ENCODE measurements at places on chromosomes 12 and 14.

DNA sequence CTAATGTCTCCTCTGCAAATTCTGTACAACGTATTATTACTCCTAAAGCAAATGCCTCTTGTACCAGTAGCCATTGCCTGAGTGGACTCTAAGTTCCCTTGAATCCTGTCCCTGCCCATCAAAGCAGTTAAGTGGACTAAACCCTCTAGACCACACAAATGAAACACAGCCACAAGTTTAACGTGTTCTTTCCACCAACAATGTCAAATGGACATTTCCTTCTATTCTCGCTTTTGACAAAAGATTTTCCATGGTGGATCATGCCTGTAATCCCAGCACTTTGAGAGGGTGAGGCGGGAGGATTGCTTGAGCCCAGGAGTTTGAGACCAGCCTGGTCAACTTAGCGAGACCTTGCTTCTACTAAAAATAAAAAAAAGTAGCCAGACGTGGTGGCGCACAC lies 15.9 kb downstream of the CCDC88C start:
- DNase-seq = no peak

DNA sequence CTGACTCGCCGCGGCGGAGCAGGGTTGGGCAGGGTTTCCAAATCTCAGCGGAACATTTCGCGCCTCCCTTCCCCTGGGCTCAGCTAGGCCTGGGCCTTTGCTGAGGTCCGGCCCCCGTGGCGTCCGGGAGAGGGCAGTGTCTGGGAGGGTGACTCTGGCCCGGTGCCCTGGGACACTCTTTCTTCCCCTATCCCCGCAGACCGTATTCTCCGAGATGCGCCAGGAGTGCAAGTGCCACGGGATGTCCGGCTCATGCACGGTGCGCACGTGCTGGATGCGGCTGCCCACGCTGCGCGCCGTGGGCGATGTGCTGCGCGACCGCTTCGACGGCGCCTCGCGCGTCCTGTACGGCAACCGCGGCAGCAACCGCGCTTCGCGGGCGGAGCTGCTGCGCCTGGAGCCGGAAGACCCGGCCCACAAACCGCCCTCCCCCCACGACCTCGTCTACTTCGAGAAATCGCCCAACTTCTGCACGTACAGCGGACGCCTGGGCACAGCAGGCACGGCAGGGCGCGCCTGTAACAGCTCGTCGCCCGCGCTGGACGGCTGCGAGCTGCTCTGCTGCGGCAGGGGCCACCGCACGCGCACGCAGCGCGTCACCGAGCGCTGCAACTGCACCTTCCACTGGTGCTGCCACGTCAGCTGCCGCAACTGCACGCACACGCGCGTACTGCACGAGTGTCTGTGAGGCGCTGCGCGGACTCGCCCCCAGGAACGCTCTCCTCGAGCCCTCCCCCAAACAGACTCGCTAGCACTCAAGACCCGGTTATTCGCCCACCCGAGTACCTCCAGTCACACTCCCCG lies 3.0 kb downstream of the WNT1 start:
- no peak for DNase-seq

DNA sequence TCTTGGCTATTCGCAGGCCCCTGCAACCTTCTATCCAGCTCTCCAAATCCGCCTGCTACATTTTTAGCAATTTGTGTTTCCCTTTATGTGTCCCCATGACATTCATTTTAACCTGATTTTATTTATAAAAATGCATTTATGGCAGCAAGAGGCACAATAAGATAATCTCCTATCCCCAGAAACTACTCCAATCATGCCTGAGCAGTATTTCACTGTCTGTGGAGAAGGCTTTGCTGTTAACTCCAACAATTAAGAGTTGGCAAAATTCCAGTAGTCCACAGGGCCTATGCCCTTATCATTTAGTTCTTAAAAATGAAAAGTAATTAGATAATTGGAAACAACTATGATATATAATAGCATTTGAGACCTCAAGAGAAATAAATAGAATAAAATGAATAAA lies 462.4 kb downstream of the TRHDE start:
- no peak for DNase-seq

DNA sequence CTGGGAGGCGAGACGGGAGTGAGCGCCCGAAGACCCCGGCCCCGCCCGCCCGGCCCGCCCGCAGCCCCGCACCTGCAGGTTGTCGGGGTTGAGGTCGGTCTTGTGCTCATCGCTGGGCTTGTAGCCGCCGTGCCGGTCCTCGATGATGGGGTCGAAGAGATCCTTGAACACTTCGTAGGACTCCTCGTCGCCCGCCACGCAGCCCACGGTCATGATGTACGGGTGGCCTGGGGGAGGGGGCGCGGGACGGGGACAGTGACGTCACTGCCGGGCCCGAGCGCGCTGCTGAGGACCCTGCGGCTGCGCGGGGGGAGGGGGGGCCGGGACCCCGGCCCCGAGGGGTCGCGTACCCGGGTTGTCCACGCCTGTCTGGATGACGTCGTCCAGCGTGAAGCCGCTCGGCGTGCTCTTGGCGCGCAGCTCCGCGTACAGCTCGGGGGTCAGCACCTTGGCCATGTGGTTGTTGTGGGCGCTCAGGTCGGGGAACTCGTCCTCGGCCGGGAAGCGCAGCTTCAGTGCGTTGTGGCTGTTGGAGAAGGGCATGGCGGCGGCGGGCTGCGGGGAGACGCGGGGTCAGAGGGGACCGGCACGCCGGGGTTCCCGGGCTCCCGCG lies 573 bp downstream of the CKB start:
- DNase-seq = no peak

DNA sequence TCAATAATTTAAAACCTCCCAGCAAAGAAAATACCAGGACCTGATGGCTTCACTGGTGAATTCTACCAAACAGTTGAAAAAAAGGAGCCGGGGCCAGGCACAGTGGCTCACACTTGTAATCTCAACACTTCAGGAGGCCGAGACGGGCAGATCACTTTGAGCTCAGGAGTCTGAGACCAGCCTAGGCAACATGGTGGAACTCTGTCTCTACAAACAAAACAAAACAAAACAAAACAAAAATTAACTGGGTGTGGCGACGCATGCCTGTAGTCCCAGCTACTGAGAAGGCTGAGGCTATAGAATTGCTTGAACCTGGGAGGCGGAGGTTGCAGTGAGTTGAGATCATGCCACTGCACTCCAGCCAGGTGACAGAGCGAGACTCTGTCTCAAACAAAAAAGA lies 13.7 kb upstream of the TROAP start:
- no peak for DNase-seq

- DNase-seq = peak; percentile 62
Measured at GRCh38 chr12:15151161-15152091, 69.8 kb downstream of the RERG start.

- DNase-seq = no peak
Measured at GRCh38 chr12:128995619-128996018, 142.3 kb downstream of the GLT1D1 start.

DNA sequence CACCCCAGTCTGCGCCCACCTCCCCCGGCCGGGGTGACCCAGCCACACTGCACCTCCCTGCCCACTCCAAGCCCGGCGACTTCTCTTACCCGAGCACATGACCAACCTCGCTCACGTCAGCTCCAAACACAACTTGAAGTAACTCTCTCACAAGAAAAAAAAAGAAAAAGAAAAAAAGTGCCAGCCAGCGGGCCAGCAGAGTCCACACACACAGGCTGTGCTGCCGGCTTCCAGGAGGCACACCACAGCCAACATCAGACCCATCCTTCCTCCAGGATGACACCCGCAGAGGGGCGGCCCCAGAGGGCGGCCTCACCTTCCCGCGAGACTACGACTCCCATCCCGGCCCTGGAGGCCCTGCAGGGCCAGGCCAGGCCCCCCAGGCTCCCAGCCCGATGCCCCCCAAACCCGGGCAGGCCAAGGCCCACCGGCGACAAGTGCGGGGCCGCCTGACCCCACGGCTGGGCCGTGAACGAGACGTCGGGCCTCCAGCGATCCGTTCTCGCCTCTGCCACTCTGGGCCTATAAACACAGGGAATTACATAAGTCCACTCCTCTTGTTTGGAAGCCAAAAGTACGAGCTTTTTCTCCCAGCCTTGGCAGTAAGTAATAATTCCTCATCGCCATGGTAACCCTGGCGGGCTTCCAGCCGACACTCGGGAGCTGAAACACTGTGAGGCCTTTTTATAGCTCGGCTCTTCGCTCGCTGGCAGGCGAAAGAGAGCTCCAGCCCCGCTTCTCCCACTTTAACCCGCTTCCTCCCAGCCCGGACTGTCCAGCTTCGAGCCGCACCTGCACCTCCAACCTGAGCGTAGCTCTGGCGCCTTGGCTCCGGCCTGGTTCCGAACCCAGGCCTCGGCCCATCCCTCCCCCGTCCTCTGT lies 49.1 kb downstream of the NCOR2 start:
- peak; percentile 99 for DNase-seq

DNA sequence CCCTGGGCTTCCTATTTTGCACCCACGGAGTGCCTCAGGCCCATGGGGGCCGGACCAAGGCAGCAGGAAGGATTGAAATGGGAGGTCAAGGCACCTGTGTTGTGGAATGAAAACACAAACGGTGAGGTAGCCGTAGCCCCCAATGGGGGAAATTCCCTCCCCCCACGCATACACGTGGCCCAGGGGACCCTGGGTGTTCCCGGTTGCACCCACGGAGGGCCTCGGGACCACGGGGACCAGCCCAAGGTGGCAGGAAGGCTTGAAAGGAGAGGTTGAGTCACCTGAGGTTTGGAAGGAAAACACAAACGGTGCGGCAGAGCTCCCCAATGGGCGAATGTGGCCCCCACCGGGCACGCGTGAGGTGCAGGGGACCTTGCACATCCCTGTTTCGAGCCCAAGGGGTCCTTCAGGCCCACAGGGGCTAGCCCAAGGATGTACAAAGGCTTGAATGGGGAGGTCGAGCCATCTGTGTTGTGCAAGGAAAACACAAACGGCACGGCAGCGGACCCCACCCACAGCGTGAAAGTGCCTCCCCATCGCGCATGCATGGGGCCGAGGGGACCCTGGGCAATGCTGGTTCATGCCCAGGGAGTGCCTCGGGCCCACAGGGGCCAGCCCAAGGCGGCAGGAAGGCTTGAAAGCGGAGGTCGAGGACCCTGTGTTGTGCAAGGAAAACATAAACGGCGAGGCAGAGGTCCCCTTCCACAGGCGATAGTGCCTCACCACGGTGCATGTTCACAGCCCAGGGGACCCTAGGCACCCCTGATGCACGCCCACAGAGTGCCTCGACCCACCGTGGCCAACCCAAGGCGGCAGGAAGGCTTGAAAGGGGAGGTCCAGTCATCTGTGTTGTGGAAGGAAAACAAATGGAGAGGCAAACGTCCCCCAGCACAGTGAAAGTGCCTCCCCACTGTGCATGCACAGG lies 376.7 kb downstream of the ALG10 start:
- DNase-seq = no peak

- DNase-seq = no peak
Measured at GRCh38 chr12:59425798-59426197, 170.0 kb upstream of the SLC16A7 start.

- no peak for DNase-seq
Measured at GRCh38 chr12:92036771-92037453, 108.7 kb downstream of the BTG1 start.

GRCh38 chr12:10673659-10674384 lies at the start of gene STYK1:
Gene STYK1, minus strand, starts transcription at chr12:10674052. Its CDS starts 39,434 bp downstream, at chr12:10634618.
- peak; percentile 91 for DNase-seq

- DNase-seq = no peak
Measured at GRCh38 chr12:1413930-1414329, 180.5 kb downstream of the FBXL14 start.

GRCh38 chr14:55356913-55357312 lies 54.7 kb downstream of the ATG14 start:
- DNase-seq = no peak

DNA sequence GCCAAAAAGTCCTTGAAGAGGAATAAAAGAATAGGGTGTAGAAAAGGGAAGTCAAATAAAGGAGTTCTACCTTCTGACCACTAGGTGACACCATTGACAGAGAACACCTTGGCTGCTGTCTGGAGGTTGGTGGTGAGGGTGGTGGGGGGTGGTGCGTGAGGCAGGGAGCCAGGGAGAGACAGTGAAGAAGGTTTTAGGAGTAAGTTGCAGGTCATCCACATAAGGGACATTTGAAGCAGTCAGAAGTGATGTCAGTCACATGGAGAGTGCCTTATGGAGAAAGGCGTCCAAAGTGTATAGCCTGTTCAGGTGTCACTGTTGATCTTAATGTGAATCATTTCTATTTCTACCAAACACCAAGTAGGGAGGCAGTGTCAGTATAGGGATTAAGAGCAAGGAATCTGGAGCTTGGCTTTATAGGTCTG lies 279.3 kb upstream of the DDHD1 start:
- peak; percentile 67 for DNase-seq

All from HT-29 (cell line).